Epithelial cell of proximal tubule (primary cell): ENCODE measurements at places on chromosomes 3 and 15.

GRCh38 chr3:27813255-27813654, 91.1 kb upstream of the EOMES start:
- DNase-seq, result no peak

DNA sequence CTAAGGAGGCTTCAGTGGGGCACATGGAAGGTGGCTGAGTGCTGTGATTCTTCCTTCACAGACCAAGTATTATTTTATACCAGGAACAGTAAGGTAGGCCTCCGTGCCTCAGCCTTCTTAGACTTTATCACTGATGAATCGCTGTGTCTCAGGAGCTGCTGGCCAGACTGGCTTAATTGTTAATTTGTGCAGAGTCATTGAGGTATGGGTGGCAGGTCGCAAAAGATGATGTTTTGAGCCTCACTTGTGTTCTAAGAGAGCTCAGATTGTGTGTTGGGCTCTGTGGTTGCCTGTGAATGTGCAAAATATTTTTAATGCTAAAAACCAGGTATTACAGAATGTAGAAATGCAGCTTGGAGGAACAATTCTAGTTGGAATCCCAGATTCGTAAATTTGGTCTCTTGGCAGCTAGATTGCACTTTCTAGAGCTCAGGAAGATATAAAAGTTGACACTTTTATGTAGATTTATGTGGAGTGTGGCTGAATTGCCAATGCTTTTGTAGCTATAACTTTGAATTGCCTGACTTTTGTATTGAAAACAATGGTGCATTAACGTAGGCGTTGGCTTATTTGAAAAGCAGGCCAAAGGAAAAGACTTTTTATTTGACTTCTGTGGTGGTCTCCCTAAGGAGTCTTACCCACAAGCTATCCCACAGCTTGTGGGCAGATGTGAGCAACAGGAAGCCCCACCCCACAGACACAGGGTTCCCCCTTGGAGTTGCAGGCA, 53.4 kb downstream of the LARS2 start:
- no peak for DNase-seq

GRCh38 chr3:178062126-178062525, 474.1 kb upstream of the KCNMB2 start:
- no peak for DNase-seq

DNA sequence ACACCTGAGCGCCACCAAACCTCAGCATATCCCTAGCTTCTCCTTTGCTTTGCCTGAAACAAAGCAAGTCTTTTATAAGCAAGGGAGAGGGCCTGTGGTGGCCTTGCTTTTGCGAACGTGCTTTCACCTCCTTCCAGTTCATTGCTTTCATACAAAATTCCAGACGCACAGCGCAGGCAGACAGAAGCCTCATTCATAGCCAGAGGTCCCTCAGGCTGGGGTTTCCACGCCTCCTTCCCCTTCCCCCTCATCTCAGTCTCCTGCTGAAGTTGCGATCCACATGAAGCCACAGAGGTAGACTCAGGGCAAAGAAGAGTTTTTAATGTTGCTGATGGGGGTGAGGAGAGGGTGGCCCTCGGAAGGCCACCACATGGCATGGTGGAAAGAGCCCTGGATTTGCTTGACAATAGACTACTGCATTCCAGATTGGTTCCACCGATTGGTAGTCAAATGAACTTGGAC, 59.4 kb upstream of the FLNB start:
- DNase-seq, result no peak

DNA sequence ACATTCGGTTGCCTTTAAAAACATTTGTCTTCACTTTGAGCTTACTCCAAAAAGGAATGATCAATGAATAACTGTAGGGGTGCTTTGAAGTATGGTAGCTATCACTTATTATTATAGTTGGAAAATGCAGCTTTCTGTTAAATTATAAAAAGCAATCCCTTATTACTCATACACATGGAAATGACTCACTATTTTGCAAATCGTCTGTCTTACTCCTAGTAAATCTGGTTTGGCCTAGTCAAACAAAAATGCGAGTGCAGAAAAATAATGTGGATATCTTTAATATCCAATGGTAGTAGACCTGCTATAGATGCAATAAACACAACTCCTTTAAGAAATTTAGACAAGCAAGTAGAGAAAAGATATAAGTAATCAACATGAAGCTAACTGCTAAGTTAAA, 112.5 kb downstream of the ZIC1 start:
- no peak for DNase-seq

DNA sequence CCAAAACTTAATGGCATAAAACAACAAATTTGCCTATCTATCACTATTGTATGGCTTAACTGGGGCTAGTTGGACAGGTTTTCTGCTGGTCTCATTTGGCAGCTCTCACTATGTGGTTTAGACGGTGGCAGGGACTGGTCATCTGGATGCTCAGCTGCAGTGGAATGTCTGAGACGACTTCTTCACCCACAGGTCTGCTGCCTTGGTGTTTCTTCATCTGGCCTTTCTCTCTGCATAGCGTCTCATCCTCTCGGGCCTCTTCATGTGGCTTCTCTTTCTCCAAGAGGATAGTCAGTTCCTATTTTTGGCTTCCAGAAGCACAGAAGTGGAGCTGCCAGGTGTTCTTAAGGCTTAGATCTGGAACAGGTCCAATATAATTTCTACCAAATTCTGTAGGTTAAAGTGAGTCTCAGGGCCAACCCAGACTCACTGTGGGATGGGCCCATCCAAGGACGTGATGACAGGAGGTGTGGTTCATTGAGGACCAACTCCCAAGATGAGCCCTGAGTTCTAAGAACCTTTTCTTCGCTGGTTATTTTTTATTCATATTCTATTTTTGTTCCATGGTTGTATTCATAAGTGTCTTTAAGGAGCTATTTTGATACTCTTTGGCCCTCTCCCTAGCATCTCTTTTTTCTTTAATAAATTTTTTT, 18.6 kb downstream of the UBE2Q2 start:
- no peak for DNase-seq

DNA sequence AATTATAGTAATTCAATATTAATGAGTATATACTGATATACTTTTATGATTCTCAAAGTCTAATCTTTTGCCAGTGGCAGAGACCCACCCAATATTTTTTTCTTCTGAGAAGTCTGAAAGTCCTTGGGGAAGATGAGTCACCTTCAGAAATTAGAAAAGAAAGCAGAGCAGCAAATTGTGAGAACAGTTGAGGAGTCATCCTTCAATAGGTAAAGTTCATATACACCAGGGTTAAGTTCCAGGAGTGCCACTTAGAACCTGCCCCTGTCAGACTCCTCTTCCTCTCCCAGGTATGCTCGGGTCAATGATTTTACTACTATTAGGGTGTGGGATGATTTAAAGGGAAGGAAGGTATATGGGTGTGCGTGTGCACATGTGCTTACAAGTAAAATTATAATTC, 7.1 kb downstream of the CLRN1 start:
- DNase-seq, result no peak

- DNase-seq, result no peak
Observed at GRCh38 chr3:126126286-126126685, 42.4 kb upstream of the SLC41A3 start.

GRCh38 chr3:115388811-115389210, 234.5 kb upstream of the GAP43 start:
- no peak for DNase-seq

- no peak for DNase-seq
Observed at GRCh38 chr15:76711351-76711827, 193.8 kb downstream of the SCAPER start.

GRCh38 chr3:79684041-79684440, 83.8 kb downstream of the ROBO1 start:
- DNase-seq, result no peak

DNA sequence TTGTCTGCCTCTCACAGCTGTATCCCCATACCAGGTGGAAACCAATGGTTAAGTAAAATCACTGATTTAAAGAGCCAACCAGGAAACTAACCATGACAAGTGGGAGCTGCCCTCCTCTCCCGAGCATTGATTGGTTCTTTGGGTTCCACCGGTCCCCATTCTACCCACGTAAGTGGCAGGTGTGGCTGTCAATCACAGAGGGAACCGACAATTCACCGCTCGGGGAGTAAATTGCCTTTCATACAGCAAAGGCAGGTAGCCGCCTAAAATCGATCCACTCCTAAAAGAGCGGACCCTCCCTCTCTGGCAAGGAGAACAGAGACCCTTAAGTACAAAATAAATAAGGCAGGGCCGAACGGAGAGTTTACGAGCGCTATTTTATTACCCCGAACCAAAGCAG, 1.2 kb downstream of the ERC2 start:
- DNase-seq, result peak; percentile 84

GRCh38 chr3:141094790-141095545, 43.8 kb downstream of the SPSB4 start:
- no peak for DNase-seq

GRCh38 chr3:79724206-79724605, 43.6 kb downstream of the ROBO1 start:
- peak; percentile 22 for DNase-seq

- DNase-seq, result no peak
Observed at GRCh38 chr3:183984127-183984740, 33.5 kb downstream of the ABCC5 start.
